ENCODE measurements at places on chromosomes 5 and 9.

GRCh38 chr5:129113867-129114266 lies 19.3 kb downstream of the ISOC1 start:
- DNase-seq, result no peak

DNA sequence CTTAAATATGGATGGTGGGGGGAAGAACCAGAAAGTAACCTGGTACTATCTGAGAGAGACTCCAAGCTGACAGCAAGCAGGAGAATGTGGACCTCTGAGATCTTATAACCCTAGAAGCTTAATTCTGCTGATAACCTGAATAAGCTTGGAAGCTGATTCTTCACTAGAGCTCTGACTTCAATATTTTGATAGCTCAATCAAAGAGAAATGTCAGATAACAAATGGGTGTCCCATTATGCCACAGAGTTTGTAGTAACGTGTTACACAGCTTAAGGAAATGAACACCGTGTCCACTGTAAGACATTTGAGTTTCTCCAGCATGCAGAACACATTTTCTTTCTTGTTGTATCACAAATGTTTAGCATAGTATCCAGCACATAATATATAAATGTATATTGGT lies 626.7 kb downstream of the CDH12 start:
- no peak for DNase-seq

DNA sequence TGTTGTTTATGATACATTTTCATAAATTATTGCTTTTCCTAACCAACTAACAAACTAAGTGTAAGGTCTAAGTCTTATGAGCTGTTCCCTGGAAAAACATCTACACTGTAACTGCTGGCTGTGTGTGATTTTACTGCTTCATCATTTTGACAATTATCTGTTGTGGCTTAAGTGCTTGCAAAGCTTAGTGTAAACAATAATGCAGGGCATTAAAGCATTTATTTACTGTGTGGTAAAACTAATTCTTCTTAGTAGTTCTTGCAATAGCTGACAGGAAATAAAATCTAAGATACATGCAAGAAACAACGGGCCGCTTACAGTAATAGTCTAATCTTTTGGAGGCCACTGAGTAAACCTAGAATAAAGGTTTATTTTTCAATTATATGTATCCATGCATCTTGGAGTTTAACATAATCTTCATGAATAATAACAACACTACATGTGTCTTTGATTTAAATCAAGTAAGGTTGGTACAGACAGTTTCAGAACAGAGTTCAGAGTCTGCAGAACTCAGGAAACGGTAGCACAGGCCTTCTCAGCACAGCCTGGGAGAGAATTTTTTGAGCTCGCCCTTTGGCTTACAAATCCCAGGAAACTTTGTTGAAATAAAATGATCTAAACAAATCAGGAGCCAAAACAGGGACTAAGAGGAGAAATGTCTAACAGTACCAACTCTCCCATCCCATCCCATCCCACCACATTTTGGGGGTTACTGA lies 473.1 kb downstream of the NR2F1-AS1 start:
- no peak for DNase-seq

DNA sequence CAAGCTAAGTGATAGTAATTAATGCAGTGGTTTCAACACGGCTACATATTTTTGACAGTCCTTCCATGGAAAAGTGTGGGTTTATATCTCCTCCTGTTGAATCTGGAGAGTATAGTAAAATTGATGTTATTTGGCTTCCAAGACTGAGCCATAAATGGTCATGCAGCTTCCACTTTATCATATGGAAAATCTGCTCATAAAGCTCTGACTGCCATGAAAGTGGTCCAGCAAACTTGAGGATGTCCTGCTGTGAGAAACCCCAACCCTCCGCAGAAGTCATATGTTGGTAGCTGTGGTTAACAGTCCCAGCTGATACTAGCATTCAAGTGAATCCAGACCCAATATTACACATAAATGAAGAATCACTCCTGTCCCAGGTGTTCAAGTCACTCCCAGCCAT lies 378.3 kb downstream of the KCTD16 start:
- DNase-seq, result no peak

DNA sequence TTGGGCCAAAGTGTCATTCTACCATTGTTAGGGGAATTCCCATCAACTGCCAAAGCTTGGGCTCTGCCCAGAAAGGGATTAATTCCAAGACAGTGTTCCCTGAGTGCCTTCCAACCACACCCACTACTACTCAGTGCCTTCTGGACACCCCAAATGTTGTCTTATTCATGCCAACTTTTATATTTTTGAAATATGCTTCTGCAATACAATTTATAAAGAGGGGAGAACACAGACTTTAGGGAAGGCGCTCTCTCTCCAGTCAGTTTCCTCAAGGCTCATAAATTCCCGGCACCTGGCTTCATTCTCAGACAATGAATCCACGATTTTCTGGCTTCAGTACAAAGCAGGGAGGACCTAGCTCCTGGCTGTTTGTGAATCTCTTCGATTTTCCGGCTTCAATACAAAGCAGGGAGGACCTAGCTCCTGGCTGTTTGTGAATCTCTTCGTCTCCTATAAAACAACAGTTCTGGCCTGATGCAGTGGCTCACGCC lies 120.1 kb upstream of the MYO10 start:
- DNase-seq, result no peak

GRCh38 chr5:72555871-72556270 lies 48.7 kb upstream of the ZNF366 start:
- DNase-seq, result no peak

GRCh38 chr5:39587675-39588074 lies 162.9 kb upstream of the DAB2 start:
- DNase-seq, result no peak

- no peak for DNase-seq
Measured at GRCh38 chr5:19555436-19555835, 432.6 kb downstream of the CDH18 start.

- DNase-seq, result no peak
Measured at GRCh38 chr5:155750571-155750970, 576.4 kb upstream of the SGCD start.

- no peak for DNase-seq
Measured at GRCh38 chr9:131642496-131643083, 97.3 kb downstream of the PRRT1B start.

- DNase-seq, result no peak
Measured at GRCh38 chr5:10665799-10666198, 95.2 kb downstream of the DAP start.

DNA sequence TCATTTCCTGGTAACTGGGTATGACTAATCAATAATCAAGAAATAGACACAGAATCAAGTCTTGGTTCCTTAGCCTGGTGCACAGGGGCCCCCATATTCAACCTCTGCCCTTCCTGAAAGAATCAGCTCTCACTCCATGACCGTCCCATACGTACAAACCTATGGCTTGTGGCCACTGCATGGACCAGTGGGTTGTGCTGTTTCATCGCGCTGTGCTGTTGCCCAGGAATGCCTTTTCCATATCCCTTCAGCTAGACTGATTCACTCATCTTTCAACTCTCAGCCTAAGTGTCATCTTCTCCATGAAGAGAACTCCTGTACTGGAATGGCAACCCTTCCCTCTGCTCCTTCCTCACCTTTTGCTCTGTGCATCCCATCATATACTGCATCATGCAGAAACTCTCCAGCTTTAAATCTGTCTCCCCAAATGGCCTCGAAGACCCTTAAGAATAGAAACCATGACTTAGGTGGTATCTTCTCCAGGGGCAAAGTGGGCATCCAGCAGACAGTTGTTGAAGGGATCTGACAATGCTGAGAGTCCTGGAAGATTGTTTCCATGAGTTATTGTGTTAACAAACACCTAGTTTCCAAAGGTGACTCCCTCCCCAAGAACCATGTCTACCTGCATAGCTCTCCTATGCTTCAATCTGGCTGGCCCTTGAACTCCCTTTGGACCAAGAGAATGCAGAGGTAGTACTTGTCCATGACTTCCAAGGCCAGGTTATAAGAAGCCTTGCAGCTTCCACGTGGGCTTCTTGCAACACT lies 180.8 kb downstream of the ACTL7B start:
- DNase-seq, result no peak

GRCh38 chr9:4366591-4367330 lies 66.9 kb upstream of the GLIS3 start:
- peak; percentile 59 for DNase-seq

DNA sequence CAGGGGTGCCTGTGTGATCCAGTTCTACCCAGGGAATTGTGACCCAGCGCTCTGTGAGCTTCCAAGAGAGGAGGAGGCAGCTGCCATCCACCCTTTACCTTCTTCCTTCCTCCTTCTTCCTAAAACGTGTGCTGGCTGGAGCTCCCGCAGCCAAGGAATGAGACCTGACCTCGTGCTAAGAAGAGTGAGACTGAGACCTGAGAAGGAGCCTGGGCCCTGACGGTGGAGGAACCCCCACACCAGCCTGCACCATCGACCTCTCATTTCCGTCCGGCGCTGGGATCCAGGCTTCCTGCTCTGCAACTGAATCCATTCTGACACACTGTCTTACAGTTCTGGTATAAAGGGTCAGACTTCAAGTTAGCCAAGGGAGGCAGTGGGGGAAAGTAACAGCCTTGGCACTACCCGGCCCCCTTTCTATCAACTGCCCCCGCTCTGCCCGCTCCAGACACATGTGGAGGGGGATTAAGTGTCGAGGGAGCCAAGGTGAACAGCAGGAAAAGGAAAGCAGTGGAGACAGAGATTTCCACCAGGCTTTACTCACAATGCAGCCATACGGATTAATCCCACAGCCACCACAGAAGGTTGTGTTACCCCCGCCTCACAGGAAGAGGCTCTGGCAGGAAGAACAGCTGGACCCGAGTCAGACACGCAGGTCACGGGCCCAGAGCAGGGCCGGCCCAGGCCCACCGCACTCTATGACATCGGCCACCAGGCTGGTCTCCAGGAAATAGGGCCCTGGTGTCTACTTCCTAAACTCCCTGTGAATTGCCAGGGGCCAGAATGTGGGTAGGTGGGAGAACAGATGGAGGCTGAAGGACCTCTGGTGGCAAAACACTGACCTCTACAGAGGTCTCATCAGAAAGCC lies 15.8 kb downstream of the MGAT1 start:
- no peak for DNase-seq

DNA sequence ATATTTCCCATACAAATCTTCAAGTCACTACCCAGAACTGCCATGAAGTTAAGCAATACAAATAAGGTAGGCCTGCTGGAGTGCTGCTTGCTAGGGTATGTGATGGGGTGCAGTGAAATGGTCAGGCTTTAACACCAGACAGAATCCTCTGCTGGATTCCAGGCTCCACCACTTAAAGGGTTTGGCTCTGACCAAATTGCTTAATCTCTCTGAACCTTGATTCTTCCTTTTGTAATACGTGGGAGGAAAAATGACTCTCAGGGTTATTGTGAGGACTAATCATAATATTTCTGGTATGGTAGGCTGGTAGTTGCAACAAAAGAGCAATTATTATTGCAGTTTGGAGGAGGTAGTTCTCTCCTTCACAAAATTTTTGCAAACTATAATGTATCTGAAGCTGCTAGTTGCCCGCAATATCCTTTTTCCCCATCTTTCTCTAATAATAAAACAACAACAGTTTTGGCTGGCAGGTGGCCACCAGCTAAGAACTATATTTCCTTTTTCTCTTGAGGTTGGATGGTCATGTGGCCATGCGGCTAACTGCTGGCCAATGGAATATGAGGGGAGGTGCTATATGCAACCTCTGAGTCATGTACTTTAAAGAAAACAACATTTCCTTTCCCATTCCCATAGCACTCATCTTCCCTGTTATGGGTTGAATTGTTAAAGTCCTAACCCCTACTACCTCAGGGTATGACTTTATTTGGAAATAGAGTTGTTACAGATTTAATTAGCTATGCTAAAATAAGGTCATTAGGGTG lies 44.1 kb downstream of the CCL28 start:
- DNase-seq, result no peak

GRCh38 chr9:70131296-70131695 lies 87.6 kb downstream of the MAMDC2 start:
- no peak for DNase-seq

DNA sequence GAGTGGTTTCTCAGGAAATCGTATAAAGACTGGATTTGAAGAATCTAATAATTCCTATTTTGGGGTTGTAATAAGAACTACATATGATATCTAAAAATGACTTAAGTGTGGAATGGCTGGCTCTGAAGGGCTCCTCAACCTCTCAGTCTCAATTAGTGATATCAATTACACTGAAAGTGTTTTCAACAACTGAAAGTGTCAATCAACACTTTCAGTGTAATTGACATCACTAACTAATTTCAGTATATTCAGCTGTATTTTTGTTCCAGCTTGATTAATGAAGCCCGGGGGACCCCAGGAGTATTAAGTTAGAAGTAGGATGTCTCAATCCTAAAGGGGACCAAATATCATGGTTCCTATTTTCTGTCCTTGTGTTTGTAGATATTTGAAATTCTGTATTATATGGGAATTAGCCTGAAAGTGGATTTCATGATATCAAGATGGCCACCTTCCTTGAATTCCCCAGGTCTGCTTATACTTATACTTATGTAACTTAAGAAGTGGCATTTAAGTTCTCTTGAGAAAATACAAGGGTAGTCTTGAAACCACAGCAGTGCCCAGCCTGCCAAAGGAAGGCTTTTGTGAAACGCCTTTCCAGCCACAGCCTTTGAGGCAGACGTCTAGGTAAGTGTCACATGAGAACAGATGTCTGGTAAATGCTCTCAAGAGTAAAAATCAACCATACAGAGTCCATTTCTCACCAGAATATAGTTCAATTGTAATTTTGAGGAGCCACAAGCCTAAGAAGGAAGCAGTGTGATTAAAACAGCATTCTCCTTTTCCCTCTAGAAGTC lies 4.6 kb downstream of the BASP1 start:
- DNase-seq, result no peak

GRCh38 chr5:58245476-58245840 lies 214.4 kb downstream of the PLK2 start:
- DNase-seq, result no peak

DNA sequence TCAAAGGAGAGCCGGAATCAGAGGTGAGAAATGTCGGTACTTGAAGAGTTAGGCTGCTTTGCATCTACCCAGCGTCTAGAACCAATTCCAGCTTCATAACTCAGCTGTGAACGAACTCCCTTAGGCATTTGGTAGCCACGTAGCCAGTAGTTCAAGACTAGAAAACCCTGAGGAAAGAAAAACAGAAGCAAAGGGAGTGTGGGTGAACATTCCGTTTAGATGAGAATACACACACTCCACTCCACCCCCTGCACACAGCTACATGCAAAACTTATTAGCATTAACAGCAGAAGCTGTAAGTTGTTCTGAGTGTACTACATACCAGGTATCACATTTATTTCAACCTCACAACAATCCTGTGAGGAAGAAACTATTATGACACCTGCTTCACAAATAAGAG lies 78.3 kb downstream of the SMIM23 start:
- no peak for DNase-seq

GRCh38 chr5:87103616-87104287 lies 163.9 kb upstream of the RASA1 start:
- no peak for DNase-seq

- DNase-seq, result no peak
Measured at GRCh38 chr9:86246752-86247161, 12.7 kb downstream of the C9orf153 start.

GRCh38 chr5:32029261-32029660 lies 144.9 kb downstream of the GOLPH3 start:
- no peak for DNase-seq

DNA sequence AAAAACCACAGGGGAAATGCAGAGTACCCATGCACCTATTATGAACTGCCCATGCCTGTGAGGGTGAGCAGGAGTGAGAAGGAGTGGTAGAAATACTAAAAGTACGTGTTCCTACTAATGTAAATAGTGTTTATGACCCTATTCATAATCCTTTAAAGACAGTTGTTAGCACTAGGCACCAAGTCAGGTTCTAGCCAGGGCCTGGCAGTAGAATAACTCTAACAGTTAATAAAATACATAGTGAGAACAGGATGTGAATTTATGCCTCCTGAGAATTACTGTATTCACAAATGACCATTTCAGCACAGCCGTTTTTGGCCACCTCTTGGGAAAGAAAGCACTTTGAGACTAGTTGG lies 103.2 kb upstream of the TARS1 start:
- DNase-seq, result no peak
